ENCODE measurements at places on chromosomes 1 and 21. TPM values are rescaled to one million over a fixed set of nuclear protein-coding genes. Genes with fewer than 3 reads are reported as not detected.
A peak's percentile ranks its signal among the peaks of the same experiment; 100 is the strongest.

Gene KCNH1
- not detected for total RNA-seq

Gene PODN
- total RNA-seq = not detected

Gene EPRS1
- 210 TPM for total RNA-seq

DNA sequence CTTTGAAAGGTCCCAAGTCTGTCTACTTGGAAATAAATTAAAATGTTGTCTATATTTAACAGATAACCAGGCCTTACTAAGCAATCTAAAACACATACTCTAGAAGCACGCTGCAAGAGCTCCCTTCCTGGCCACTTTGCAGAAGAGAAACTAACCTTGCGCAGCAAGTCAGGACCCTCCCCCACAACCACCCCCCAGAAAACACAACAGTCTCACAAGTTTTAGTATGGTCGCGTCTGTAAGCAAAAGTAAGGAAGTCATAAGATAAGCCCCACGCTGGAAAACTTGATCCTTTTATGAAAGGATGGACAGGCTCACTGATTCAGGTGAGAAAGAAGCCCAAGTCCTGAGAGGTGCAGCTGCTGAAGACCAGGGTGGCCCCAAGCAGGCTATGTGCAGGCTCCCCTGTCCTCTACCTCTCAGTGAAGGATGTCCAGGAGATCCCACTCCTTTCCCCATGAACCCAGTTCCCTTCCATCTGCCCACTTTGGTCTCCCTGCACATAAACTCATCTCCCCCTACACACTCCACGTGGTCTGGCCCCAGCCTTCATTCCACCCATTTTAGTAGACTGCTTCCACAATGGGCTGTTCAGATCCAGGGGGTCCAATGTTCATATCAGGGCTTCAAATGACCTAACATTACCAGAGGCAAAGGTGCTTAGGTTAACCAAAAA is 23.8 kb downstream of the HIVEP3 start:
- no peak overlapping the region for H3K4me3 ChIP-seq
- no peaks in the 10 kb centered on the region for H3K36me3 ChIP-seq
- H3K27ac ChIP-seq = peak overlapping the region; percentile 9
- no peak for DNase-seq
- peaks cover 67% of the 10 kb centered on the region for H3K4me1 ChIP-seq
- H3K27me3 ChIP-seq = no peaks in the 10 kb centered on the region

DNA sequence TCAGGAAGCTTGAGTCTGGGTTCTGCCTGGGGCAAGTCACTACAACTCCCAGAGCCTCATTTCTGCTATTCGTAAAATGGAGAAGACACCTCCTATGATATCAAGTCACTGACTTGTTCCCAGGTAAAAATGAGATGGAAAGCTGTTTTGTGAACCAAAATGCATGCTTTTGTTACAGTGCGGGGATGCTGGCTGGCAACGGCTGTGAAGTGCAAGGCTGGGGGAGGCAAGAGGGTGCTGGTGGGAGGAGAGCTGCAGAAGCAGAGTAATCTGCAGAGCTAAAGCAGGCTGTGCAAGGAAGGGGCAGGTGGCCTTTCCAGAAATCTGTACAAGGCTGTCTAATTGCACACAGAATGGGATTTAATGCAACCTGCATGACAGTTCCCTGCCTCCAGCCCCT is 150.9 kb downstream of the CNIH3 start:
- H3K27me3 ChIP-seq = peaks cover 14% of the 10 kb centered on the region
- H3K27ac ChIP-seq = no peak overlapping the region
- no peak overlapping the region for H3K4me3 ChIP-seq
- no peak for DNase-seq
- no peaks in the 10 kb centered on the region for H3K4me1 ChIP-seq
- no peaks in the 10 kb centered on the region for H3K36me3 ChIP-seq

DNA sequence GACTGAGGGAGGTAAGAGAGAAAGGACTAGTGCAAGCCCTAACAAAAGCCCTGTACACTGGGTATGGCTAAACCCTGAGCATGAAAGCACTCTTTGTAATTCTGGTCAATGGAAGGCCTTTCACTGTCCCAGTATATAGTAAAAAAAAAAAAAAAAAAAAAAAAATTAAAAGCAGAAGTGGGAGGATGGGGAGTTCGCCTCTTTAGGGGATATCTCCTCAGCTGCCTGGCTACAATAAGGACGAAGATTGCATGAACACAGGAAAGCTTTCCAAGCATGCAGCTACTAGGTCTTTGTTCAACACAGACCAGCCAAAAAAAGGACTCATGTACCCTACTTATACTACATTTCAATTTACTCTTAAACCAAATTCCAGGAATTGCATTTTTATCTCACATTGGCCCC is 59.1 kb downstream of the EIF4G3 start:
- H3K4me3 ChIP-seq = no peak overlapping the region
- H3K36me3 ChIP-seq = peaks cover 7% of the 10 kb centered on the region
- H3K27ac ChIP-seq = no peak overlapping the region
- no peak for DNase-seq
- no peaks in the 10 kb centered on the region for H3K4me1 ChIP-seq

GRCh38 chr1:77228836-77229235 is 9.6 kb upstream of the PIGK start:
- H3K27ac ChIP-seq = no peak overlapping the region
- DNase-seq = no peak
- H3K4me3 ChIP-seq = no peak overlapping the region
- peaks cover 4% of the 10 kb centered on the region for H3K36me3 ChIP-seq
- H3K4me1 ChIP-seq = no peaks in the 10 kb centered on the region

- no peak overlapping the region for H3K4me3 ChIP-seq
- H3K27me3 ChIP-seq = peaks cover 3% of the 10 kb centered on the region
- no peak overlapping the region for H3K27ac ChIP-seq
- DNase-seq = no peak
- no peaks in the 10 kb centered on the region for H3K4me1 ChIP-seq
- H3K36me3 ChIP-seq = no peaks in the 10 kb centered on the region
Measured at GRCh38 chr1:37001703-37002102, 32.6 kb downstream of the GRIK3 start.

- H3K27me3 ChIP-seq = no peaks in the 10 kb centered on the region
- H3K27ac ChIP-seq = no peak overlapping the region
- no peak for DNase-seq
- H3K4me1 ChIP-seq = no peaks in the 10 kb centered on the region
Measured at GRCh38 chr1:17401841-17402240, 29.8 kb downstream of the PADI6 start.

GRCh38 chr1:160237558-160237957 is 24.8 kb downstream of the DCAF8 start:
- no peak overlapping the region for H3K27ac ChIP-seq
- H3K4me3 ChIP-seq = no peak overlapping the region
- no peak for DNase-seq
- no peaks in the 10 kb centered on the region for H3K27me3 ChIP-seq
- H3K36me3 ChIP-seq = peaks cover 42% of the 10 kb centered on the region

DNA sequence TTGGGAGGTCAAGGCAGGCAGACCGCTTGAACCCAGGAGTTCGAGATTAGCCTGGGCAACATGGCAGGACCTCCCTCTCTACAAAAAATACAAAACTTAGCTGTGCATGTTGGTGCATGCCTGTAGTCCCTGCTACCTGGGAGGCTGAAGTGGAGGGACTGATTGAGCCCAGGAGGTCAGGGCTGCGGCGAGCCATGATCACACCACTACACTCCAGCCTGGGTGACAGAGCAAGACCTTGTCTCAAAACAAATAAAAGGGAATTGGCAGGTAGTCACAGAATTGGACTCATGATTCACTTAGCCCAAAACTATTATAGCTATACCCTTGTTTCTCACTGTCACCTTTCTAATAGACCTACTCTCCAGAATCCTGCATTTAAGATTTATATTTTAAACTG is 5.5 kb downstream of the TADA1 start:
- no peak overlapping the region for H3K4me3 ChIP-seq
- no peak overlapping the region for H3K27ac ChIP-seq
- DNase-seq = no peak
- peaks cover 56% of the 10 kb centered on the region for H3K4me1 ChIP-seq
- peaks cover 20% of the 10 kb centered on the region for H3K36me3 ChIP-seq
